ENCODE measurements at places on chromosomes 5 and 9.

DNA sequence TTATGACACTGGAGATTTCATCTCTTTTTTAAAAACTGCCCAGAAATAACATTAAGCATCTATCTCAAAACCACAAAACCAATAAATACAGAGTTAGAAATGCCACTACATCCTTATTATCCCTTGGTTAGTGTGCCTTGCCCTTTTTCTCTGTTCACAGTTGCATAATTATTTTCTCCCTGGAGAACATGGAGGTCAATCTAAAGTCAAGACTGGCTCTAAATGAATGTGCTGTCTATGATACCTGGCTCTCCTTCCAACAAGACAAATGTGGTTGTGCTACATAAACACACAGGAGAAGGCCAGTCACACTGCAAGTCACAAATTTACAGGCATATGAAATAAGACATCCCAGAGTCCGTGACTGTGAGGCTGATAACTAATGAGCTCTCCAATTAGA lies 2.8 kb downstream of the FBN2 start:
- DNase-seq = no peak

DNA sequence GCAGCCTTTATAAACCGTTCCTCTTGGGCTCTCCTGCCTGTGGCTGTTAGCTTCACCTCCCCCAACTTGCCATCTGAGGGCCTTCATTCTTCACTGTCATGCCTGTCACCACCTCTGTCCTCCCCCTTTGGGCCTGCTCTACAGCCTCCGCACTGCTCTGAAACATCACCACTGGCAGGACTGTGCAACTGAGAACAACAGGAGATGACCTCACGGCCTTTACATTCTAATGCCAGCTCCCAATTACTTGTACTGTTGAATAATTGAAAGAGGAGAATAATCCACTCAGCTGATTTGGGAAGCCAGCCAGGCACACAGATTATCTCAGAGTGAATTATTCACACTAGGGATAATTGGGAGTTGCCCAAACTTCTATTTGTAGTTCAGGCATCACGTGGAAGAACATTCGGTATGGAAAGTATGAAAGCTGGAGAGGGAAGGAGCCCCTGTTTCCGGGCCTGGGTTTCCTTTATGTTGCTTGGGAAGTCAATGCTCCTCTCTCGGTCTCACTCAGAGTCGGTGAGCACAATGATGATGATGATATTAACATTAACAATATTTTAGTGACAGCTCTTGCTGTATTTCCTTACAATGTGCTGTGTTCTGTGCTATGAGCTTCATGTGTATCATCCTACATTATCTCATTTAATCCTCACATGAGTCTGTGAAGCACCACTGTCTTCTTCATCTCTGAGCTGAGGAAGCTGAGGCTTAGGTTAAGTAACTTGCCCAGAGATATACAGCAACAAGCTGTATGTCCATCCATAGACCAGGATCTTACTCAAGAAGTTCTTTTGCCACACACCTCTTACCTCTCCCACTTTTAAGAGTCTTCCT lies 99.3 kb upstream of the LRRTM2 start:
- DNase-seq = no peak

- DNase-seq = no peak
Observed at GRCh38 chr9:29806937-29807618, 2233.8 kb upstream of the C9orf72 start.

DNA sequence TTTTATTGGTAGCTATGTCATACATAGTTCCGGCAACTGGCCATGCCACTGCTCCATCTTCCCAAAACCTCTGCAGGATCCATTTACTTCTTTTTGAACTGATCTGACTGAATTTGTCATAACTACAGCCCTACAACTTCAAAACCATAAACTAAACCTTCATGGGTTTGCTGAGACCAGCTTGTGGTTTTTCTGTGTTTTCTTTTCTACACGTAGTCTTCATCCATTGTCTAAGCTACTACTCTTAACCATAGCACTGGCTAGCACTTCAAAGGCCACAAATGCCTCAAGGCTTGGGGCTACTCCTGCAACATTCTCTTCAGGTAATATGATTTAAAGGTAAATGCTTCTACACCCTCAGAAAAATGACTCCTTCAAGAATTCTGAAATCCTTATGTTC lies 9.0 kb upstream of the KIF2A start:
- peak; percentile 14 for DNase-seq

GRCh38 chr5:86500947-86501346 lies 116.8 kb upstream of the COX7C start:
- peak; percentile 22 for DNase-seq

DNA sequence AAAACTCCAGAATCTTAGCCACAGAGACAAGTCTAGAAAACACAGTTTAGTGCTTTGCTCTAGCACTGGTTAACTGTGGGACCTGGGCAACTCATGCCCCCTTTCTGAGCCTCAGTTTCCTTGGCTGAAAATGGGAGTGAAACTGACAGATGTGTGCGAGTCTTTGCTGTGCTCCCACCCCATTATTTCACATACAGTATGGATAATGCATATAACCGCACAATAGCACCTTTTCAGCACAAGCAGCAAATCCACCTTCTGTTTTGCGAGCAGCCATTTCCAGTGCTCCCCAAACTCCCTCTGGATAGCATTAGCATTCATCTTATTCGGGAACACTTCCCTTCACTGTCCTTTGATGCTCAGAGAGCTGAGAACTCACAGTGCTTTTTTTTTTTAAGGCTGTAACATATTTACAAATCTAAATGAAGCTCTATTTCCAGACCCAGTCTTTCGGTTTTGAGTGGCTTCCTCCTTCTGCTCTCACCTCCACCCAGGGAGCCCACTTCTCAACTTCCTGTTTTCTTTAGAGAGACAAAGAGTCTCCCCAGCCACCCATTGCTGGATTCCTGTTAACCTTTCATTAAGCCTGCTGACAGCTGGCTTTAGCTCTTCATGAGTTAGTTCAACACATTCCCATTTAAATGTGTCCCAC lies 49.2 kb downstream of the TIMD4 start:
- DNase-seq = no peak

DNA sequence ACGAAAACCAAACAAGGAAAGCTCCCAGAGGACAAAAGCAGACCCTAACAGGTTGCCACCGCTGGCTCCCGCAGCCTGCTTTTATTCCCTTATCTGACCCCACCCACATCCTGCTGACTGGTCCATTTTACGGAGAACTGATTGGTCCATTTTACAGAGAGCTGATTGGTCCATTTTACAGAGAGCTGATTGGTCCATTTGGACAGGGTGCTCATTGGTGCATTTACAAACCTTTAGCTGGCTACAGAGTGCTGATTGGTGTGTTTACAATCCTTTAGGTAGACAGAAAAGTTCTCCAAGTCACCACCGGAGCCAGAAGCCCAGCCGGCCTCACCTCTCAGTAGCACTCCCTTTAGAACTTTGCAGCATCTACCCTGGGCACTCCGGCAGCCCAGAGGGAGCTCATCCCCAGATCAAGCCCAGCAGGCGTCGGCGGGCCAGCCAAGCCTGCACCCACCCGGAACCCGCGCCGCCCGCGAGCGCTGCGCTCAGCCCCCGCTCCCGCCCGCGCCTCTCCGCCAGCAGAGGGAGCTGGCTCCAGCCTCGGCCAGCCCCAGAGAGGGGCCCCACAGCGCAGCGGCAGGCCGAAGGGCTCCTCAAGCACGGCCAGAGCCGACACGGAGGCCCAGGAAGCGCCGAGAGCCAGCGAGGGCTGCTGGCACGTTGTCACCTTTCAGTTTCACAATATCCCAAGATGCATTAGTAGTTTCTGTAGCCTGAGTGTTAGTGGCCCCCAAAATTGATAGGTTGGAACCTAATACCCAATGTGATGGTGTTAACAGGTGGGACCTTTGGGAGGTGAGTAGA lies 35.3 kb upstream of the CLPTM1L start:
- no peak for DNase-seq

GRCh38 chr5:139660923-139661814 lies 13.0 kb downstream of the CXXC5 start:
- DNase-seq = peak; percentile 93

GRCh38 chr9:72773570-72773969 lies 179.3 kb downstream of the ALDH1A1 start:
- peak; percentile 72 for DNase-seq

GRCh38 chr9:111282845-111283244 lies 47.2 kb downstream of the OR2K2 start:
- DNase-seq = no peak

GRCh38 chr9:111450124-111450523 lies 34.1 kb downstream of the ECPAS start:
- DNase-seq = no peak

DNA sequence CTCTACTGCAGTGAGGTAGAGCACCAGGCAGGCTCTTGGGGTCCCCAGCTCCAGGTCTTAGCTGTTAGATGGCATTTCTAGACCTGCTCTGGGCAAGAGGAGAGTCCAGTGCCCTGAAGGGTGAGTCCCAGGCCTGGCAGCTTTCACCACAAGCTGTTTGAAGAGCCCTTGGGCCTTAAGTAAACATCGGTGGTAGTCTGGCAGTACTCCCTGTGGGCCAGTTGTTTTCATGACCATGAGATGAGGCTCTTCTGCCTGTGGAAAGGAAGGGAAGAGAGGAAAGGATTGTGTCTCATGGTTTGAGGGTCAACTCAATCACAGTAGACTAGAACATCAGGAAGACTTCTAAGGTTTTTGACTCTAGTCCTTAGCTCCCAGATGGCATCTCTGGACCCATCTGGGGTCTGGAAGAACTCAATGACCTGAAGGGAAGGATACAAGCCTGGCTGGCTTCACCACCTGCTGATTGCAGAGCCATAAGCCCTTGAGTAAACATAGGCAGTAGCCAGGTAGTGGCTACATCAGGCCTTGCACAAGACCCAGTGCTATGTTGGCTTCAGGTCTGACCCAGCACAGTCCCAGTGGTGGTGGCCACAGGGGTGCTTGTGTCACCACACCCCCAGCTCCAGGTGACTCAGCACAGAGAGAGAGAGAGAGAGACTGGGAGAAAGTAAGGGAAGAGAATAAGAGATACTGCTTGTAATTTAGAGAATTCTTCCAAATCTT lies 114.3 kb upstream of the PCSK5 start:
- DNase-seq = no peak

DNA sequence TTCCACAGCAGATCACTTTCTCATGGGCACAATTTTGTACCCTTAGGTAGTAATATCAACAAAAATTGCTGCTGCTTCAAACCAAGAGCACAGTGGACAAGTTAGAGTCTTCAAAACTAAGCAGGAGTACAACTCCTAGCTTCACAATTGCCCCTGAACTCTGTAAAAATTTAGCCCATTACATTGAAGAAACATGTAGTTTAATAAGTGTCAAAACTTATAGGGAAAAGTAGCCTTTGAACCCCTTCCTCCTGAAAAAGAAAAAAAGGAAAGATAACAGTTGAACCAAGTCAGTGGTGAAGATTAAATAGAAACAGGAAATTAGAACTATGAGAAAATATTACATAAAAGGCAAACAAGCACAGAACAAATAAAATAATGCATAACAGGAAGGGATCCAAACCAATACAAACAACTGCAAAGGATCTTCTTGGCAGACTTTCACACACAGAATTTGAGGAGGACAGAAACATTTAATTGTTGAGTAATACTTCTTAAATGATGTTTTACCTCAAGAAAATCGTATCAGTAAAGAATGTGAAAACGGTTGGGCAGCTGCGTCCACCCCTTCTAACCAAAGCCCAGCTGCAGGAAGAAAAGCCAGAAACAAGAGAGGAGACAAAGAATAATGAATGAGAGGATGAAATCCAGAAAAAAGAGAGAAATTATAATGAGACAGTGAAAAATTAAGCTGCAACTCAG lies 636.0 kb downstream of the NR2F1-AS1 start:
- DNase-seq = peak; percentile 12

DNA sequence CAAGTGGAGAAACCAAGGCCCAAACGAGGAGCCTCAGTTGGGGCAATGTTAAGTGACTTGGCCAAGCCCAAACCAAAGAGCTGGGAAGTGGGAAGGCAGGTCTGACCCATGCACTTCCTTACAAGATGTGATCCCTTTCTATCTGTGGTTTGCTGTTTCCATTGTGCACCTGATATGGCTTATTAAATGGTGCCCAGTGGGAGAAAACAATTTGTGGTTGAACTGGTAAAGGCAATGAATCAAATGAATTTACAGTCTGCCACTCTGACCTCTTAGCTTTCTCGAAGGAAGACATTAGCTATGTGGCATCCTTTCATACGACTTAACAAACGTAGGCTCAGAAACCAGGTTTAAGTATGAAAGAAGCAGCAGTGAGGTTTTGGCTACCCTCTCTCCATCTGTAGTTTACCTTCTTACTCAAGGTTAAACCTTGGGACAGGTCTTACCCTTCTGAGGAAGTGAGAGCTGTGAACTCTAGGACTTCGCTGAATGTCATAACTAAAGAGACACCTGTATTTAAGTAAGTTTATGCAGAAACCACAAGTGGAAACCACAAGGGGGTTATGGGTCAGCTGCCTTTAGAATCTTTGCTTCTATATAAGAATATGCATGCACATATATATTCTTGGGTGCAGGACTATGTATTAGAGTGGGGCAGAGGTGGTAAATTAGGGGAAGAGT lies 100.5 kb upstream of the SPATA31D4 start:
- no peak for DNase-seq

DNA sequence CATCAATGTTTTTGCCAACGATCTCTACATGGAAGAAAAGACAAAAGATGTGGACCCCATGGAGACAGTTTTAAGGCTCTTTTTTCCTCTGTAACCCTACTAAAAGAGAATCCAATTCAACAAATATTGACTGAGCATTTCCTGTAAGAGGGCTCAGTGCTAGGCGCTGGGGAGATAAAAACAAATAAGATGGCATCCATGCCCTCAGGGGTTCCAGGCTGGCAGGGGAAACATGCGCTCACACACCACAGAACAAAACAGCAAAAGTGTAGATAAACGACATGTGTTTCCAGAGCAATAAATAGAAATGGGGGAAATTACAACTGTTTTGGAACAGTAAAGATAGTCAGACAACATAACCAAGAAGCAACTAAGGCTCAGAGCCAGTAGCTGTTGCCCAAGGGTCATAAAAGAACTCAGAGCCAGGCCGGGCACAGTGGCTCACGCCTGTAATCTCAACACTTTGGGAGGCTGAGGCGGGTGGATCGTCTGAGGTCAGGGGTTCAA lies 25.2 kb downstream of the ZNF608 start:
- no peak for DNase-seq

DNA sequence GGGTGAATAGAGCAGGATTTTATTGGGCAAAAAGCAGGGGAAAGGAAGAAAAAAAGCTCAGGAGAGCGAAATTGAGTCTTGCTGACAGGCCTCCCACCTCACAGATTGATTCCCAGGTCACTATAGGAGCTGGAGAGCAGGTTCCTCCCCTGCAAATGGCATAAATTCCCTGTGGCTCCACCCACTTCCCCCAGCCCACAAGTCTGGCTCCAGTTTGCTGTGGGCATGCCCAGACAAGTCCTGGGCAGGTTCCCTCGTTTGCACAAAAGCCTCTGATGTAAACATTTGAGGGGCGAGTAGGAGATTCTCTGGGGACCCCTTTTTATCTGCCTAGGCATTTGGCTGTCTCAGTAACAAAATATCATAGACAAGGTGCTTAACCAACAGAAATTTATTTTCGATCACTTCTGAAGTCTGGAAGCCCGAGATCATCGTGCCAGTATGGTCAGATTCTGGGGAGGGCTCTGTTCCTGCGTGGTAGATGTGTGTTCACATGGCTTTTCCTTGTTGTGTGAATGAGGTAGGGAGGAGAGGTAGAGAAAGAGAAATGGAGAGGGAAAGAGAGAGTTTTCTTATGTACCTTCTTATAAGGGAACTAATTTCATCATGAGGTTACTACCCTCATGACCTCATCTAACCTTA lies 614.5 kb downstream of the MAT2B start:
- peak; percentile 42 for DNase-seq
